Left renal cortex interstitium (tissue), 4 donors: ENCODE measurements at places on chromosomes 4 and X. TPM values are rescaled to one million over a fixed set of nuclear protein-coding genes. Genes with fewer than 3 reads are reported as not detected.

The IL2RG gene
- polyA plus RNA-seq, result 1.6 TPM

The ABCE1 gene
- polyA plus RNA-seq, result 62.6 TPM

The DIPK2B gene
- polyA plus RNA-seq, result 8.3 TPM

The BST1 gene
- polyA plus RNA-seq, result 11.7 TPM

DNA sequence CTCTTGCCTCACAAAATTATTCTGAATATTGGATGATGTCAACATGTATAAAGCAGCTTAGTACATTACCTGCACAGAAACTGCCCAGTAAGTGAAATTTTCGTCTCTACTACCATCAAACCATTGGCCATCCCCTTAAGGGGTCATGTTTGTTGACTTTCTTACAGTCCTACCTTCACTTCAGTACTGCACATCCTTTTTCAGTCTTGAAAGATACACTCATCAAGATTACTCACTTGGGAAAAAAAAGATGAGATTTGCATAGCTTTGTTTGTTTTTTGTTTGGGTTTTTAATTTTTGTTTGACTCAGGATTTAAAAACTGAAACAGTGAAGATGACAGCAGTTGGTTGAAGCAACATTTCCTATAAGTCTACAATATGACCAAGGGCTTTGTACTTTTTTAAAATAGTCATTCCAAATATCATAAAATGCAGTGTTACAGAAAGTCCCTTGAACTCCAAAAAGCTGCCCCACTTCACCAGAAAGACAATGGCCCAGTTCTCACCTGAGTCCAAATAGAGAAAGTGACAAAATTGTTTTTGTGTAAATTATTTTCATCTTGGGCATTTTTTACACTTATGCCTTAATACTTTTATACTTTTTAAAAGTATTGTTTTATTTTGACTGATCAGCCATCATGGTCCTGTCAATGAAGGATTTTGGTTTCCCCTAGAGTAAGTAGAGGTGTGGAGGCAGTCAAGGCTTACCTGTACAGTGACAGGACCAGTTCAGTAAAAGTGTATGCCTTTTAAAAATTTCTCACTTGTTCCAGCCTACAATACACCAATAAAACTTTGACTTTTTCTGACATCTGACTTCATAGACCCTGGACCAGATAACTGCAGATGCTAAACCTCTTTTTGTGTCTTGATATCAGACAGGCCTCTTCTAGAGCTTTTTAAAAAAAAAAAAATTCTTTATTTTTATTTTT lies 59.7 kb upstream of the EDA2R start:
- DNase-seq, result no peak

The GPRIN3 gene
- 6.5 TPM for polyA plus RNA-seq

DNA sequence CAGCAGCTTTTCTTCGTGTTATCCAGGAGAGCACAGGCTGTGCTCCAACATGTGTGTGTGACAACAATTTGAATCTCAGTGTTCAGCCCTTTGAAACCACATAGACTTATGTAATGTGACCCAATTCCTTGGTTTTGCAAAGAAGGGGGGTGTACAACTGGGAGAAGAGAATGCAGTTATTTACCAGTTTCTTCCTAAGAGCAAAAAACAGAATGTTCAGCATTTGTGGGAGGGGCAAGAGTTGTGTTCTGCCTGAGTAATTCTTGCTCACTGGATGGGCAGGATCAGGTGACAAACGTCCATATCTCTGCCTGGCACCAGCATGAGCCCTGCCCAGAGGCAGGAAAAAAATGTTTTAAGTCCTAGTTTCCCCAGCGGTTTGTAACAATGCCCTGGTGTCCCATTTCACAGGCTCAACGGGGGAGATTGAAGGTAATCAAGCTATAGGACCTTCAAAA lies 72.0 kb downstream of the PRPS1 start:
- no peak for DNase-seq

The ERAS gene
- 0.16 TPM for polyA plus RNA-seq

GRCh38 chrX:8738588-8739189 lies 6.8 kb upstream of the ANOS1 start:
- DNase-seq, result no peak

DNA sequence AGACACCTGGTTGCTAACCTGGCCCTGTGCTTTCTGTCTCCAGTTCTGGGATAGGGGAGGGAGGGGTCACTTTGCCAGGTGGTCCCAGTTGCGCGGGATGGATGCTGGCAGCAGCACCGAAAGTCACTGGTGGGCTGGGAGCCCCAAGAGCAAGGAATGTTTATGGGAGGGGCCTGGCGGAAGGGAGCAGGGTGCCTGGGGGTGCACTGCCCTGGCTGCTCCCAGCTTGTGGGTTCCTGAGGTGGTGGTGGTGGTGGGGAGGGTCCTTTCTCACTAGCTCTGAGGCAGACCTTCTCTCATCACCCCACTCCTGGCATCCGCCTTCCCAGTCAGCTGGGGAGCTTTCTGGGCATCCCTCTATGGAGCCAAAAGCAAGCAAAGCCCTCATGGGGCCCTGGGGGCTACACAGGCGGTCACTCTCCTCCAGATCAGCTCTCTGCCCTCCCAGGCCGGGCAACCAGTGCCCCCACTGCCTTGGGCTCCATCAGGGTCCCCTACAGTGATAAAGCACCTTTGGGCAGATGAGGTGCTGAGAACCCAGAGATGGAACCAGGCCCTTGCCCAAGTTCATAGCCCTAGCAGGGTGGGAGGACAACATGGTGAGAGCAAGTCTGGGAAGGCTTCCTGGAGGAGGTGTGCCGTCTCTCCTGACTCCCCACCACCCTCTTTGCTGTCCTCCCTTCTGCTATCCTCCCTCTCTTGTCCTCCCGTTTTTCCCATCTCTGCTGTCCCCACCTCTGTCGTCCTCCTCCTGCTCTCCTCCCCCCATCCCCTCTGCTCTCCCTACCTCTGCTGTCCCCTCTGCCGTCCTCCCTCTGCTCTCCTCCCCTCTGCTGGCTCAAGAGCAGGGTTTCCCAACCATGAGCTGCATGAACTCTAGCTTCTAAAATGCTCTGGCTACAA lies 16.0 kb downstream of the FGFR3 start:
- no peak for DNase-seq

DNA sequence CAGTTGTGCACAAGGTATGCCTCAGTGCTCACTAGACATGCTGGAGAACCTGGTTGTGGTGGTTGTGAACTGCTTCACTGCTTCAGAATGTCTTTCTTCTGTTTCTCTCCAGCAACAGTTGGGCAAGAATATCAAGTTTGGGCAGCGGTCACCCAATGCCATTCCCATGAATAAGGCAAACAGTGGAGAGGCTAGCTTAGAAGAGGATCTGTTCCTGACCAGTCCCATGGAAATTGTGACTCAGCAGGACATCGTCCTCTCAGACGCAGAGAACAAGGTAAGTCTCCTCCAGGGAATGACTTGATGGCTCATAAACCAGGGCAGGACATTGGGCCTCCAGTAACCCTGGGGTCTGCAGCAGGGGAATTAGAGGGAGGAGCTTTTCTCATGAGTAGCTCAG lies 79.9 kb downstream of the AASDH start:
- no peak for DNase-seq

DNA sequence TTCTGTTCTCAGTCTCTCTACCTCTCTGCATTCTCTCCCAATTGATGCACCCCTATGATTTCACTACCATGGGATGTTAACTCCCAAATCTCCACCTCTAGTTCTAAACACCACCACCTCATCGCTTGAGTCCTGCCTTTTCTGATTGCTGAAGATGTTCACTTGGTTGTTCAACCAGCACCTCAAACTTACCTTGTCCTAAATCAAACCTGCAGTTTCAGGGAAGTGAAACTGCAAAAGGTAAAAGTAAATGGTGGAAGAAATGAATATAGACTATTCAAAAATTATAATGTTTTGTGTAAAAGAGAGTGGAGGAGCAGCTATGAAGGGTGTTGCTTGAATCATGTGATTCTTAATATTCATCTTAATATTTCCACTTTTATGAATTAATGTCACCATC lies 91.0 kb downstream of the PDE5A start:
- DNase-seq, result no peak
